AG04450 (cell line): ENCODE measurements at places on chromosomes 1 and 21. TPM values are rescaled to one million over a fixed set of nuclear protein-coding genes. Genes with fewer than 3 reads are reported as not detected.

DNA sequence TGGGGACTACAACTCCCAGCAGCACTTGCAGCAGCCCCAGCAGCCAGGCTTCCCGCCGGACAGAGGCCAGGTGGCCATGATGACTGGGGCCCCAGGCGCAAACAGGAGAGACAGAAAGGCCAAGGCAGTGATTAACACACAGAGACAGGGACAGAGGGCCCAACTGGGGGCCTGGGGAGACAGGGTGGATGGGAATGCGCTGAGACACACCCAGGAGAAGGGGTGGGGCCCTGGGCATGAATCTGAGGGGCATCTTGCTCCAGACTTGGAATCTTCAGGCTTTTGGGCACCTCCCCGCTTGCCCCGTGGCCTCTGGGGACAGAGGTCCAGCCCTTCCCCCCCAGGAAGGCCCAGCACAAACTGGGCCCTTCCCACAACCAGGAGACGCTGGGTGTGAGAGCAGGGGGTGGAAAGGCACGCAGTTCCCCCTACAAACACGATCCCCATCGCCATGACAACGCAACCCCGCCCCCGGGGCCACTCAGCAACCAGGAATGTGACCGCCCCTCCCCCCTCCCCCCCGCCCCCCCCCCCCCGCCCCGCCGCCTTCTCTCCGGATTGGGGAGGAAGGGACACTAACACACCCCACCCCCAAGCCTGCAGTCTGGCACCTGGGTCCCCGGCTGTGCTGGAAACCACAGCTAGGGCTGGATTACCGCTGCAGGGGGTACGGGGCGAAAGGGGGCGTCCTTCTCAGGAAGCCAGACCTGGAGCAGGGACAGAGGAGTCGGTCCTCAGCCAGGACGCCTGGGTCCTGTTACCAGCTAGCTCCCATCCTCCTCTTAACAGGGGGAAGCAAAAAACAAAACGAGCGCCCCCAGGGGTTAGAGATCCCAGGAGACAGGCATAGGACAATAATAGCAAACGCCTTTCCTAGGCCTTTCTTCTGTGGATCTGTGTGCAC is 4.5 kb downstream of the HDGF start:
- DNase-seq = peak; percentile 76

The OXCT2 gene
- polyA plus RNA-seq = 0.06 and 0.20 TPM in 2 replicates

DNA sequence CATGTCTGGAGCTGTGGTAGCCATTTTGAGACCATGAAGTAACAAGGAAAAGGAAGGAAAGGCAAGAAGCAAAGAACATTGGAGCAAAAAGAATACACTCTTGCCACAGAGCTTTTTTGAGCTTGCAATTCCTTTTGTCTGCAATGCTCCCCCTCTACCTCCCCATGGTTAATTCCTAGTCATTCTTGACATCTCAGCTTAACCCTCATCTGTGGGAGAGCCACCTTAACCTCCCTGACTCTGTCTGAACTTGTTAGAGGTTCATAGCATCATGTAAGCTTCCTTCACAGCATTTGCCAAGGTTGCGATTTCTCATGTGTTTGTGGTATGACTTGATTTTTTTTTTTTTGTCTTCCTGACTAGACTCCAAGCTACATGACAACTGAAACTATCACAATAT is 564.1 kb upstream of the PLXNA2 start:
- DNase-seq = no peak

DNA sequence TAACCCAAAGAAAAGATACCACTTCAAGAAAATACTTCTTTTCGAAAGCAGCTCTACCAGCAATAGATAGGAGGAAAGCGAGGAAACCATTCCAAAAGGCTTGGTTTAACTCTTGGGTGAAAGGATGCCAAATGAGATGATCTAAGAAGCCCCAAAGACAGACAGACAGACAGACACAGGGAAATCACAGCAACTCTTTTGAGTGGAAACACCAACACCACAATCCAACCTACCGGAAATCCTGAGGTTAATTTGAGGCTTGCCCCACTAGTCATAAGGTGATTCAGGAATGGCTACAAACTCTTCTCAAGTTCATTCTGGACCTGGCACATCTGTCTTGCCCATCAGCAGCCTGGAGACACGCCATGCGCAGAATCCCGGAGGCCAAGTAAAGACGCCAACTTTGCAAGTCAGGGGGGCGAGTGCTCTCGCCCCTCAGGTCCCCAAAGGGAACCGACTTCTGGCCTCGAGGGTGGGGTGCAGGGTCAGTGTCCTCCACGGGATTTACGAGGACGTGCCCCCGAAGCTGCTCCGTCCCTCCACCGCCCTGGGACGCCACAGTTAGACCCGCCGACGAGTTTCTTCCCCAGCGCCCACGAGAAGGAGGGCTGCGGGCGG is 778 bp downstream of the EVI5 start:
- DNase-seq = no peak

DNA sequence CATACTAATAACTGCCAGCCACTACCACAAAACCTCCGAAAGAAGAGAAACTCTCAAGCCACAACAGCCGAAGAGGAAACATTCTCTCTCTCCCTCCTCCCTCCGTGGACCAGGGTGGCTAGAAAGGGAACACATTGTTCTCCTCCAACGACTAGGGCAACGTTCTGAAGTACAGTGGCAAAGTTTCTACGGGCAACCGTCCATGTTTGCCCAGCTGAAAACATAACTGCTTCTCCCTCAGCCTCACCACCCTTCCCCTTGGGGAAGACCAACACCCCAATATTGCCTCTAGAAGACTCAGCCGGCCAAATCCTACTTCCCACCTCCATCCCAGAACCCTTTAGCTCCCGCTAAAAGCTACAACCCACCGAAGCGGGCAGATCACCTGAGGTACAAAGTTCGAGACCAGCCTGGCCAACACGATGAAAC is 2.0 kb downstream of the GLUL start:
- DNase-seq = no peak

DNA sequence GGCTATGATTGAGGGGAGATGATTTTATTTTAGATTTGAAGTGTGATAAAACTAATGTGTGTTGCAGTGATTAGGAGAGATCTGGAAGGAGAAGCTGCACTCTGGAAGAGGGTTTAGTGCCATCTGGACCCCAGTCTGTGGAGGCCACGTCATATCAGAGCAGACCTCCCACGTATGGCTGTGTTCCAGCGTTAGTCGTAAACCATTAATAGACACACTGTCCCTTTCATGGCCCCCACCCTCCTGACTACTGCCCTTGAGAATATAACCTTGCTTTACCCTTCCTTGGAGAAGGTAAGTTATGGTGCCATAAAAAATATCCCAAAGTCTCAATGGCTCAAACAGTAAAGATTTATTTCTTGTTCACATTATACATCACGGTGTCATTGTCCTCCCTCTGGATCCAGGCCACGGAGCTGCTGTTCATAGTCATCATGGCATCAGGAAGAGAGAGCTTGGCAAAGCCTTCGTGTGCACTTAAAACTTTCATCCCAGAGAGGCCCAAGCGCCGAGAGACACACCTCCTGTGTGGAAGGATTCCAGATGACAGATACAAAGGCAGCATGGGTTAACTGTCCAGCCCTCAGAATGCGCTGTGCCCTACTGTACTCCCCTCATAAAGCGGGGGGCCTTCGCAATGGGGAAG is 33.2 kb downstream of the RHOU start:
- no peak for DNase-seq
